ENCODE measurements at places on chromosomes 6 and 20. TPM values are rescaled to one million over a fixed set of nuclear protein-coding genes. Genes with fewer than 3 reads are reported as not detected.

CST2 gene
- total RNA-seq: 0.54 TPM

LY6G5C gene
- 0.94 TPM for total RNA-seq

CNBD2 gene
- total RNA-seq: 6.8 TPM

RIPPLY2 gene
- total RNA-seq: not detected

SPATS1 gene
- total RNA-seq: not detected
